ENCODE measurements at places on chromosomes 6 and 20.
A peak's percentile ranks its signal among the peaks of the same experiment; 100 is the strongest.

GRCh38 chr6:133286765-133287164 is 45.6 kb downstream of the EYA4 start:
- DNase-seq, result peak; percentile 58

DNA sequence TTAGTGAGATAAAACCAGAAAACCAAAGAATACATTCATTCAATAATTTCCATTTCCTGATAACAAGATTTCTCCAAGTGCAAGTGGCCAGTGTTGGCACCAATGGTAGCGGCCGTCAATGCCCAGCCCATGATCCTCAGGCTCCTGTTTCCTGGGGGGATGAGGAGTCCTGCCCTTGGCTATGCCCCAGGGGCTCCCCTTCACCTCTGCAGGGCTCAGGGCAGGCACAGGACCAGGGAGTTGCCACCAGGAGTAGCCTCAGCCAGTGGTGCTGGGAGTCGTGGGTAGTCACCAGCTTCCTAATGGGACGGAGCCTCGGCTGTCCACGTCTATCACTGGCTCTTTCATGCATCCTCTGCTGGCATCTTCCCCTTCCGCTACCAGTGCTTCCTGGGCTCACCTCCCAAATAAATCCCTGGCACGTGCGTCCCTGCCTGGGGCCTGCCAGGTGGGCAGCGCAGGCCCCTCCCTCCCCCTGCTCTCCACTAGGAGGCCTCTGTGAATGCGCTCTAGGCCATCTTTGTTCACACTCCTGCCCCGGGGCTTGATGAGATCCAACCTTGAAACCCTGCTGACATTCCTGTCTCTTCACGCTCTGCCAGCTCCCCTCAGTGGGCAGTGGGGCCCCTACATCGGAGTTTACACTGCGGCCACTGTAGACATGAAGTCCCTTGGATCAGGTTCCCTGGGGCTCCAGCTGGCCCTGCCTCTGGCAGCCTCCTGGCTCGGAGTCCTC is 215.7 kb downstream of the SYNDIG1 start:
- DNase-seq, result no peak

DNA sequence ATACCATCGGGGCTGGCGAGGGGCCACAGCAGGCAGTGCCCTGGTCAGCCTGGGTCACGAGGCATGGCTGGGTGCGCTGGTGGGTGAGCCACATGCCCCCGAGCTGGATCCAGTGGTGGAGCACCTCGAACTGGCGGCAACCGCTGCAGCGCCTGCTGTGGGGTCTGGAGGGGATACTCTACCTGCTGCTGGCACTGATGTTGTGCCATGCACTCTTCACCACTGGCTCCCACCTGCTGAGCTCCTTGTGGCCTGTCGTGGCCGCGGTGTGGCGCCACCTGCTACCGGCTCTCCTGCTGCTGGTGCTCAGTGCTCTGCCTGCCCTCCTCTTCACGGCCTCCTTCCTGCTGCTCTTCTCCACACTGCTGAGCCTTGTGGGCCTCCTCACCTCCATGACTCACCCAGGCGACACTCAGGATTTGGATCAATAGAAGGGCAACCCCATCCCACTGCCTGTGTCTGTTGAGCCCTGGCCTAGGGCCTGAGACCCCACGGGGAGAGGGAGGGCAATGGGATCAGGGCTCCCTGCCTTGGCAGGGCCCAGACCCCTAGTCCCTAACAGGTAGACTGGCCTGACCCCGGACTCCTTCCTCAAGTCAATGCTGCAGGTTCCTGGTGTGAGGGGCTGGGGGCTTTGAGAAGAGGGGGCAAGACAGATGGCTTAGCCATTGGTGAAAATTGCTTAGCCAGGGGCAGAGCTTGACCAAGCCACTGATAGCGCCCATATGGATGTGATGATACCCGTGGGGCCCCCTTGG is 598 bp downstream of the TMEM239 start:
- no peak for DNase-seq

DNA sequence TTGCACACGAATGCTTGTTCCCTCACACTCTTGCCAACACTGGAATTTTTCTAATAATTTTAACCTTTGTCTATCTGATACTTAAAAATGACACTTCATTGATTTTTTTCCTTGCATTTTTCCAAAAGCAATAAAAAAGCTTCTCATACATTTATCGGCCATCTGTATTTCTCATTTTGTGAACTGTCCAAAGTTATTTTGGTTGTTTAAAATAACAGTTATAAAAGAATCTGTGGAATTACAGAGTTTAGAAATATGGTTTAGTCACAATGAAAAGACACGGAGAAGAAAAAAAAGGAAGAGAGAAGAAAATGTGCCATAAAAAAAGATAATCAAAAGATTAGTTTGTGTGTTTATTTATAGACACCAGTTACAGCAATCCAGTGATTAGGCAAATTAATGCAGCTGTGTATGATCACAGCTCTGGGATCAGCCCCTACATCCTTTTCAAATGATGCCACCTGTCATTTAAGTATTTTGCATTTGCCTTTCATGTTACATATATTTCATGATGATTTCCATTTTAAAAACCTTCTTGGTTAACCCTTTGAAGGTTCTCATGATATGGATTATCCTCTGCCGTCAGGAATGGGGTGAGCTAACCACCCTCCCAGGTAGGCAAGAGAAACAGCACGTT is 171.7 kb downstream of the BACH2 start:
- no peak for DNase-seq

- no peak for DNase-seq
Observed at GRCh38 chr6:79353226-79353625, 118.7 kb upstream of the HMGN3 start.

- DNase-seq, result peak; percentile 46
Observed at GRCh38 chr6:140434761-140435160, 1060.3 kb upstream of the CITED2 start.

DNA sequence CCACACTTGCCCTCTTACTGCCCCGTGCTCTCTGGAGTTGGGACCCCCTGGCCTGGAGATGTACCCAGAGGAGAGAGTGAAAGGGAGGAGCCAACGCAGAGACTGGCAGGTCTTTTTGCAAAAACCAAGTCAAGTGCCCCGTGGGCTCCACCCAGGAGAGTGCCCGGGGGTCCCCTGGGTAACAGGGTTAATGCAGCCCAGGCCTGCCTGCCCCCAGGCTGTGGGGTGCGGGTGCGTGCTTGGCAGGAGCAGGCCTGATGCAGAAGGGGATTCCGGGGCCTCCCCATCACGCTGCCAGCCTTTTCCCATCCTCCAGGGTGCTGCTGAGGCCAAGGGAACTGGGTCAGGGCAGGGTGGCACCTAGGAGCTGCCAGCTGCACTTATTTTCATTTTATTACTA is 184.4 kb downstream of the ERMARD start:
- DNase-seq, result no peak

- DNase-seq, result no peak
Observed at GRCh38 chr20:58421497-58421850, 32.4 kb downstream of the VAPB start.

DNA sequence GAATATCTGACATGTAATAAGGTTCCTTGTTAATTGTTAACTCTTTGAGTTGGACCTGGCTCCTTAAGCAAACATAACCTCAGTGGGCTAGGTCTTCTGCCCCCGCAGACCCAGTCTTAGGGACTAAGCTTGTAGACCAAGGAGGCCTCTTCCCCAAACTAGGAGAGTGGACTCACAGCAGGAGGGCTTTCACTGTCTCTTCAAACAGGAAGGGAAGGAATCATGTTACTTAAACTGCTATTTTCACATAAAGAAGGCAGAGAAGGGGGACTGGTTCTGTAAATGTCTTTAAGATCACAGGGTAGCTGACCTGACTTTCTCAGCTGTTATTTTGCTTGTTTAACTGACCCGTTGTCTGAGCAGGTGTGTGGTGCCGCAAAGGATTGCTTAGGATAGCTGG is 34.9 kb upstream of the PRDM1 start:
- no peak for DNase-seq

GRCh38 chr6:7188492-7188891 is 80.7 kb downstream of the RREB1 start:
- DNase-seq, result no peak

DNA sequence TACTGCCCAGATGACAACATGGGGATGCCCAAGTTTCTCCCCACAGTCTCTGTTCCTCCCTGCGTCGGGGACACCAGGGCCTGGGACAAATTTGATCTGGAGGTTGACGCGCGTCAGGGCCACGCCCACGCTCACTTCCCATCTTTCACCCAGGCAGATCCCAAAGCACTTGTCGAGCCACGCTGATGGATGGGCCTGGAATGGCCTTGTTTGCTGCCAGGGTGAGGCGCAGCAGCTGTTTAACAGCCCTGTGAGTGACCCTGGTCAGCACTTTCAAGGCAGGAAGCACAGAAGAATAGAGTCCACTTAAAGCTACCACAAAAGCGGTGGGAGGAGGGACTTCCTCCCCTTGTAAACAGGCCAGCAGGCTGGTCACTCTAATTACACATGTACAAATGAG is 324.7 kb upstream of the JARID2 start:
- no peak for DNase-seq

DNA sequence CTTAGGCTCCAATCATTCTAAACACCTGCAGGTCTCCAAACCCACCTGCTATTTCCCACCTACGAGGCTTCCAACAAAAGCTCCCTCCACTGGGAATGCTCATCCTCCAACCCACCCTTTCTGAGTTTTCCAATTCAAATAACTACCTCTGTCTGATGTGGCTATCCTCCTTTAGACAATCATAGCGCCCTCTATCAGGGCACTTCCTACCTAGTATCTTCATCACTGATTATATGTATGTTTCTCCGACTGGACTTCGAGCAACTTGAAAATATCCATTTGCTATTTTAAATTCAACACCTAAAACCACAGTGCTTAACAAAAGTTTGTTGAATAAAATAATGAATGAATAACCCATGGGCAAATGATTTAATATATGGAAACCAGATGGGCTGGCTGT is 41.3 kb downstream of the MTFR2 start:
- DNase-seq, result no peak

DNA sequence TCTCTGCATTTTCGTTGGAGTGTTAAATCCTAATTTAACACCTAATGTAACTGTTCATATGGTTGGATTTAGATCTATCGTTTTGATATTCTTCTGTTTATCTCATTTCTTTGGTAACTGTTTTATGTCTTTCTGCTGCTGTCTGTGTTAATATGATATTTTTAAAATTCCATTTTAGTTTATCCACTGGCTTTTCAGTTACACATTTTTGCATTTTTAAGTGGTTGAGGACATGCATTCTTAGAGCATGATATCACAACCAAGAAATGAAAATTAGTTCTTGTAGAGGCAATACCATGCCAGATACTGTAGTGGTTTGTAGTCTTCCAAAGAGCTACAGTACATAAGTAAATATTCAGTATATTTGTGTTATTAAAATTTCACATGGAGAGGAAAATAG is 58.6 kb downstream of the LIN28B start:
- peak; percentile 70 for DNase-seq

GRCh38 chr6:113362301-113363047 is 494.7 kb upstream of the MARCKS start:
- DNase-seq, result no peak
